Activated CD4-positive, CD25-positive, alpha-beta regulatory T cell treated with anti-CD3 and anti-CD28 coated beads, Interleukin-2, amount 50 U/mL, for 16 hours (primary cell): ENCODE measurements at places on chromosomes 5 and 9.

DNA sequence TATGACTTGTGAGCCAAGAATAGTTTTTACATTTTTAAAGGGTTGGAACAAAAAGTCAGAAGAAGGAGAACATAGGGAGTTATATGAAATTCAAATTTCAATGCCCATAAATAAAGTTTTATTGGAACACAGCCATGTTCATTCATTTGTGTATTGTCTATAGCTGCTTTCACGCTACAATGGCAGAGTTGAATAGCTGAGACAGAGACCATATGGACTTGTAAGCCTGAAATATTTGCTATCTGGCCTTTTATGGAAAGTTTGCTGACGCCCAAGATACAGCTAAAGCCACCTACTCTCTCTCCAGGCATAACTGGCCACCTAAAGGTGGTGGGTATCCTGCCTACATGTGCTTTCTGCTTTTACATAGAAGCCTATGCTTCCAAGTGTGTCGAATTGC lies 10.9 kb downstream of the DAB2IP start:
- no peak for DNase-seq

GRCh38 chr9:96027251-96028131 lies 152.0 kb downstream of the ERCC6L2 start:
- no peak for DNase-seq

- DNase-seq: peak; percentile 50
These were observed 14.2 kb upstream of the RALGDS start for GRCh38 chr9:133135146-133135745.

- DNase-seq: no peak
These were observed 8.4 kb upstream of the SPATA31E1 start for GRCh38 chr9:87874304-87874623.

- no peak for DNase-seq
These were observed 115.2 kb upstream of the WWC1 start for GRCh38 chr5:168176251-168176650.
